ENCODE measurements at places on chromosomes 16 and 17.
A peak's percentile ranks its signal among the peaks of the same experiment; 100 is the strongest.

DNA sequence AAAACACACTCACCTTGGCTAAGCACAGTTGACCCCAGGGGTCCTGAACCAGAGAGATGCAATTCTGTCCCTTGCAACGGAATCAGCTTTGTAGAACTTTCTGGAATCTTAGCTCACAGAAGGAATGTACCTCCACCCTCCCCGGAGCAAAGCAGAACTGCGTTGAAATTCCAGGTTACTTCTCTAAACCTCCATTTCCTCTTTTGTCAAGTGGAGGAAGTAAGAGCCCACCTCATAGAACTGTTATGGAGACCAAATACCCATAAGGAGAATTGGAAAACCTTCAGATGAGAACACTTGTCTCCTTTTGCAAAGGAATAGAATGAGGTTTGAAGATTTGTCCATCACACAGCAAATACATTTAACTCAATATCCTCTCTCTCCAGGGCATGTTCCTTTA is 86.6 kb upstream of the RBBP6 start:
- DNase-seq = no peak

- no peak for DNase-seq
Measured at GRCh38 chr17:34365340-34365739, 2.3 kb upstream of the CCL1 start.

- DNase-seq = no peak
Measured at GRCh38 chr17:66724581-66725341, 110.2 kb upstream of the CACNG5 start.

- no peak for DNase-seq
Measured at GRCh38 chr16:55144651-55145050, 179.4 kb upstream of the IRX6 start.

- DNase-seq = no peak
Measured at GRCh38 chr17:8284126-8284525, 4.3 kb upstream of the RANGRF start.

GRCh38 chr17:37490638-37491614 is 1.2 kb downstream of the DUSP14 start:
- DNase-seq = peak; percentile 87

DNA sequence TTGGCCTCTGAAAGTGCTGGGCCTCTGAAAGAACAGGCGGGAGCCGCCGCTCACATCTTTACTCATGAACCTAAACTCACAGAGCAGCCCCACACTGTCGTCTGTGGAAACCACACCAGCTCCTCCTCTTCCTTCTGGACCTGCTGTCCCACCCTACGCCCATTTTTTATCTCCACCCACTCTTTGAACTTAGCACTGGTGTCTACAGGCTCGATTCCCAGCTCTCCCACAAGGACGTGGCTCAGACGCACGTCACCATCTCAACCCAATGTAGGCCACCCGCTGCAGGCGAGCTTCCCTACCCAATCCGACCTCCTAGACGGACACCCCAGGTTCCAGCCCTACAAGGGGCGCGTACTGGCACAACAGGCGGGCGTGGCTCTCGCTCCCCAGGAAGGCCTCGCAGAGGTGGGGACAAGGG is 62.2 kb downstream of the NXN start:
- DNase-seq = no peak

DNA sequence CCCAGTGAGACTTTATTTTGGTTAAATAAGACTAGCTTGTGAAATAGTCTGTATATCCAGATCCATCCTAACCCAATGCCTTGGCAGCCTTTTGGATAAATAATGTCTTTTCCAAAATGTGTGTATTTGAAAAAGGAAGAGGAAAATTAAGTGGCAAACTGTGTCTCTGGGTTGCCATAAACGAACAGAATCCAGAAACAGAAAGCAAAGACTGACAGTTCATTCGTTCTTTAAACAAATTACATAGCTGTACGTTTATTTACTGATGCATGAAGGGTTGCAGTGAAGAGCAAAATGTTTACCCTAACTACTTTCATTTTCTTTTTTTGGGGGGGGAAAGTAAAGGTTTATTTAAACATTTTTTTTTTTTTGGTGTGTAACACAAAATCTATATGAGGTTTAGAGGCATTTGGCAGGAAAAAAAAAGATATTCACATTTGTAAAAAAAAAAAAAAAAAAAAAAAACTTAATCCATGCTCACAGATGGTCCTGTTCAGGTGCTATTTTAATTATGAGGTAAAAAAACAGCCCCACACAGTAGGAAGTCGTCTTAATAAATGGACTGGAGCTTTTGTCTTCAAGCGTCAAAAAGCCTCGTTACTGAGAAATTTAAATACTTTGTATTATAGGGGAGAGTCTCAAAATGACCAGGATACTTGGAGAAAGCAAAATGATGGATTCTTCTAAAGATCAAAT is 245.9 kb downstream of the FTO start:
- DNase-seq = no peak

GRCh38 chr17:29131814-29132682 is 48.1 kb downstream of the MYO18A start:
- DNase-seq = no peak

DNA sequence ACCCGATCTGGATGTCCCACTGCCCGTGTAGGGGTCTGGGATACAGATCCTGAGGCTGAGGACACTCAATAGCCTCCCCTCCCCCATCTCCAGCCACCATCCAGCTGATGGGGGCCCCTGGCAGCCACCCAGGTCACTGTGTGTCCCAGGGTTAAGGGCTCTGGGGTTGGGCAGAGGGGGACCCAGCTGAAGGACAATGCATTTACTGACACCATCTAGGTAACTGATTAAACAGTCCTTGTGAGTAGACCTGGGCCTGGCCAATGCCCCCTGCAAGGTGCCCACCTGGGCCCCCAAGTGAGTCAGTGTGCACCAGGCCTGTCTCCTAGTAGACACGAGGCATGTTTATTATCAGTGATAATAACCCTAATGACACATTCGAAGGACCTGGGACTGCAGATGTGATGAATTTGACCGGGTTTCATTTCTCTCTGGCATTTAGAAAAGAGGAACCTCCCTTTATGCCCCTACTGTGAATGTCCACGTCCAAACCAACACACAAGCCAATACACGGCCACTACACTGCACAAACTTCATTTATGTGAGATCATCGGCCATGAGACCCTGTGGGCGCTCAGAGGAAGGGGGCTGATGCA is 261.9 kb upstream of the FOXF1 start:
- no peak for DNase-seq

GRCh38 chr17:6347776-6348175 is 87.1 kb downstream of the AIPL1 start:
- no peak for DNase-seq

DNA sequence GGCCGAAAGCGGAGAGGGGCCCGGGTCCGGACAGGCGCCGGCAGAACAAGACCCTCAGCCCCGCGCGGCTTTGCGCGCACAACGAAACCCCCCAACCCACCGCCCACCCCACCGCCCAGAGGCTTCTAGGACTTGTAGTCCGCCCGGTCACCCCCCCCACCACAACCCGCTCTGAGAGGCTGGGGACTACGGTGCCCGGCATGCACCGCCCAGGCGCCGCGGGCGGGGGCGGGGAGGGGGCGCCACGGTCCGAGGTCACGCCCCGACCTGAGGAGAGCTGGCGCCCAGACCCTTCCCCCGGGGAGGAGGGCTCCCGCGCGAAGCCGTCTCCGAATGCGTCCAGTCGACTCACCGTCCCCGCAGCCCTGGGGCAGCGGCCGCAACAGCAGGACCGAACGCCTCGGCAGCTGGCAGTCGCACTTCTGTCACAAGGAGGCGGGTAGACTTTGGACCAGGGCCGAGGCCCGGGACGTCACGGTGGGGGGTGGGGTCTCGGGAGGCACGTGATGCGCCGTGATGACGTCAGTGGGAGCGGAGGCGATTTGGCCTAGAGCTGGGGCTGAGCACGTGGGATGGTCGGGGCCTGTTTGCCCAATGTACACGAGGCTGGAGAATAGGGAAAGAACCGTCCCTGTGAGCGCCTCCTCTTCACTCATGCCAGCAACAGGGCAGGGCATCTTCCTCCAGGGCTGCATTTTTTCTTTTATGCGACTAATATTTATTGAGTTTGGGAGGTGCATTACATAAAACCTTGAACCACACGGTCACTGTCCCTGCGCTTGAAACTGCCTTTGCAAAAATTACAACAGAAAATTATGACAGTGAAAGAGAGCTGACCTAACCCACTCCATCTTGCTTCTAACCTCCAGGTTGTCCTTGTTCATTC is at the start of gene CDIP1:
Gene CDIP1 (minus strand): TSS at position 424 of the 886 bp plus-strand sequence. CDS start 24,643 bp downstream, outside the sequence.
- peak; percentile 85 for DNase-seq

DNA sequence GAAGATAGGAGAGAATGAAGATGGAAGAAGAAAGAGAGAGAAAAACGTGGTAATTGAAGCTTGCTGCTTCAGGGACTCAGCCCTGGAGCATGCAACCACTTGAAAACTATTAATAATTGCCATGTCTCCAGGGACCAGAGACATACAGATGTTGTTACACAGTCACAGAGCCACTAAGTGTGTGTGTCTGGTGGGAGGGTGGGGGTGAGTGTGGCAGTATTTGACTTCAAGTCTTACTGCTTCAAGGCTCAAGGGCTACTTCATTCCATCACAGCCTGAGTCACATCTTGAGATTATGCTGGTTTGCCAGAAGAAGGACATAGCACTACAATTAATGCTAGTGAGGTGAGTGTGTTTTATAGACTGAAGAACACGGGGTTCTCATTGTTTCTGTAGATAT is 202.2 kb downstream of the CDH8 start:
- DNase-seq = no peak

GRCh38 chr17:8614988-8615387 is 15.5 kb downstream of the MYH10 start:
- DNase-seq = no peak

- DNase-seq = no peak
Measured at GRCh38 chr17:10036511-10037061, 131.5 kb upstream of the RCVRN start.

- DNase-seq = no peak
Measured at GRCh38 chr16:88449267-88449561, 3.9 kb upstream of the ZFPM1 start.

- no peak for DNase-seq
Measured at GRCh38 chr17:4492721-4493561, 5.7 kb upstream of the SPNS2 start.

DNA sequence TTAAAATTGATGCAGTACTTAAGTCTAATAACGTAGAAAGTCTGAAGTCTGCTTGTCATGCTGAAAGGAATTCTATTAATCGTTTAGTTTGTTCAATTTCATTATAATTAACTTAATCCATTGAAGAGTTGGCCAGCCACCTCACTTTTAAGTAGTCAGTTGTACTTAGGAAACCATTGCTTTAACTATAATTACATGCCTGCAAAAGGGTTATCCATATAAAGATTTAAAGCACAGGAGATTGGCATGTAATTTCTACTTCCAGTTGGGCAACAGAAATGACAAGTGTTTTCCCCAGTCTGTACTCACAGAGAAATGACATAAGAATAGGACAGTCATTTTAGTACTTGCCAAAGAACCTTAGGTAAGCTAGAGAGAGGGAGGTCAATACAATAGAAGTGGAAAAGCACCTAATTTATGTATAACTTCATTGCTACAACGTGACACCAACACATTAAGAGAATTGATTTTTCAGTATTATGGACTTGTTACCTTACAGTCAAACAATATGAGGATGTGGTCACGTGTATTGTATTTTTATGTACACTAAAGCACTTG is 3.7 kb upstream of the USP32 start:
- no peak for DNase-seq

All from SW 1271 (cell line).